Thoracic aorta (tissue), 2 donors: ENCODE measurements at places on chromosomes 12 and 14.

GRCh38 chr14:32744811-32745445 is 193.8 kb upstream of the NPAS3 start:
- no peak for DNase-seq

DNA sequence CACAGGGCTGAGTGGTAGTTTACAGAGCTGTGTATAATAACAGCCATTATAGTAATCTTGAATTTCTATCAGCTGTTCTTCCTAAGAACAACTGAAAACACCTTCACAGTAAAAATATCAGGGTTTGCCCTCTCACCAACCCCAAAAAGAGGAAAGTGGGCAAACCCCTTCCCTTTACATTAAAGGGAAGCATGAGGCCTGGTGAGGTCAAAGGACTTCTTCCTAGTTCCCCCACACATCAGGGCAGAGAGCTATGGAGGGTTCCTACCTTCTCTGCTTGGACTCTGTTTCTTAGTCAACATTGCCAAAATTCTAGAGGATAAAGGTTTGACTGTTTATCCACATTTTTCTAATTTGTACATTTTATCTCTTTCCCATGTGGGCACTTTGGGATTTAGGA is 4.4 kb upstream of the RPAP3 start:
- no peak for DNase-seq

GRCh38 chr12:75825686-75826085 is 205.9 kb downstream of the PHLDA1 start:
- no peak for DNase-seq

DNA sequence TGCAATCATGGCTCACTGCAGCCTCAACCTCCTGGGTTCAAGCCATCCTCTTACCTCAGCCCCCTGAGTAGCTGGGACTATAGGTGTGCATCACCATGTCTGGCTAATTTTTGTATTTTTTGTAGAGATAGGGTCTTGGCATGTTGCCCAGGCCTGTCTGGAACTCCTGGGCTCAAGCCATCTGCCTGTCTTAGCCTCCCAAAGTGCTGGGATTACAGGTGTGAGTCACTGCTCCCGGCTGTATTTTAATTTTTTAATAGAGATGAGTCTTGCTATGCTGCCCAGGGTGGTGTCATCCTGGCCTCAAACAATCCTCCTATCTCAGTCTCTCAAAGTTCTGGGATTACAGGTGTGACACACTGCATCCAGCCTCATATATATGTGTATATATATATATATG is 31.7 kb upstream of the GPRC5A start:
- DNase-seq = no peak

DNA sequence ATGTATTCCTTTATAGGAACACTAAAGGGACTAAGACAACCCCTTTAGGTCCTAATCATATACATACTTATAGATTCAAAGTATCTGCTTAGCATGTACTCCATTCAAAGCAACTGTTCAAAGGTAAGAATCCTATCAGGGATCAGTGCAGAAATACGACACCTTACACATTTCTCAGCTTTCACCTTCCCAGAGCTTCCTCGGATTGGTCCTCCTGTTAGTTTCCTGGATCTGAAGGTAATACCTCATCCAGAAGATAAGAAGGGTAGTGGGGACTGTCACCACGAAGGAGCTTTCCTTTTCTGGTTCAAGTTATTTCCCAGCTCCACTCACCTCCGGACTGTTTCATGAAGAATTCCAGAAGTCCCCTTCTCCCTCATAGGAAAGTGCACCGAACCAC is 38.0 kb downstream of the RCOR1 start:
- DNase-seq = no peak

GRCh38 chr14:75383721-75384120 is 44.1 kb upstream of the JDP2 start:
- DNase-seq = no peak

GRCh38 chr14:100658181-100658886 is 68.4 kb upstream of the DLK1 start:
- DNase-seq = no peak

DNA sequence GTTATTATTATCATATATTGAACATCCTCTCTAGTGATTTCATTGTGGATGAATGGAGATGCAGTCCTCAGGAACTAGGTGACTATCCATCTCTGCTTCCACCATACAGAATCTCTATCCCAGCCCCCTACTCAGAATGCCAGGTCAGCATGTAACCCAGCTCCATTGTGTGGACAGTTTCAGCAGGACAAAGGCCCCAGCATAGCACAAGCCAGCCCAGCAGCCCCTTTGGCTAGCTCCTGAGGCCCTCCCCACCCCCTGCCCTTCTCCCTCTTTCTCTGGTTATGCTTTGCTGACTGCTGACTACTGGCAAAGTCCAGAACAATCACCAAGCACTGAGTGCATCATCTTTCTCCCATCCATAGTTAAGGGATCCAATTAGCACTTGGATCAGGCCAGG is 5.8 kb upstream of the SPRYD4 start:
- DNase-seq = no peak

GRCh38 chr14:93207468-93208308 is 632 bp downstream of the UBR7 start:
- no peak for DNase-seq

GRCh38 chr14:55814064-55814463 is 234.1 kb downstream of the KTN1 start:
- no peak for DNase-seq

- no peak for DNase-seq
Measured at GRCh38 chr12:65570451-65571130, 253.7 kb upstream of the HMGA2 start.

GRCh38 chr14:25756876-25757275 is 706.9 kb upstream of the STXBP6 start:
- no peak for DNase-seq

- no peak for DNase-seq
Measured at GRCh38 chr12:125129591-125130255, 64.5 kb downstream of the AACS start.

DNA sequence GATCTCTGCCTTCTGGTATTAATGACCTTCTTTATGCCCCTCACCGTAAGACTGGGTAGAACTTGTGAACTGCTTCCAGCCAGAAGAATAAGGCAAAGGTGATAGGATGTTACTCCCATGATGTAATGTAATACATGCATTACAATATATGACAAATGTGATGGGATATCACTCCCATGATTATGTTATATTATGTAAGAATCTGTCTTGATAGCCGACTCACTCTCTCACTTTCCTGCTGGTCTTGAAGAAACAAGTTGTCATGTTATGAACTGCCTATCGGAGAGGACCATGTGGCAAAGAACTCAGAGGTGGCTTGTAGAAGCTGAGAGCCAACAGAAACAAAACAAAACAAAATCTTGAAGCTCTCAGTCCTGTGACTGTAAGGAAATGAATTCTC is 30.6 kb upstream of the OSBPL8 start:
- DNase-seq = no peak

- DNase-seq = no peak
Measured at GRCh38 chr12:119959435-119959834, 29.6 kb upstream of the BICDL1 start.

GRCh38 chr14:22471545-22472121 is 117.4 kb downstream of the DAD1 start:
- no peak for DNase-seq

GRCh38 chr14:19947413-19948090 is 16.8 kb downstream of the OR4K1 start:
- DNase-seq = no peak

DNA sequence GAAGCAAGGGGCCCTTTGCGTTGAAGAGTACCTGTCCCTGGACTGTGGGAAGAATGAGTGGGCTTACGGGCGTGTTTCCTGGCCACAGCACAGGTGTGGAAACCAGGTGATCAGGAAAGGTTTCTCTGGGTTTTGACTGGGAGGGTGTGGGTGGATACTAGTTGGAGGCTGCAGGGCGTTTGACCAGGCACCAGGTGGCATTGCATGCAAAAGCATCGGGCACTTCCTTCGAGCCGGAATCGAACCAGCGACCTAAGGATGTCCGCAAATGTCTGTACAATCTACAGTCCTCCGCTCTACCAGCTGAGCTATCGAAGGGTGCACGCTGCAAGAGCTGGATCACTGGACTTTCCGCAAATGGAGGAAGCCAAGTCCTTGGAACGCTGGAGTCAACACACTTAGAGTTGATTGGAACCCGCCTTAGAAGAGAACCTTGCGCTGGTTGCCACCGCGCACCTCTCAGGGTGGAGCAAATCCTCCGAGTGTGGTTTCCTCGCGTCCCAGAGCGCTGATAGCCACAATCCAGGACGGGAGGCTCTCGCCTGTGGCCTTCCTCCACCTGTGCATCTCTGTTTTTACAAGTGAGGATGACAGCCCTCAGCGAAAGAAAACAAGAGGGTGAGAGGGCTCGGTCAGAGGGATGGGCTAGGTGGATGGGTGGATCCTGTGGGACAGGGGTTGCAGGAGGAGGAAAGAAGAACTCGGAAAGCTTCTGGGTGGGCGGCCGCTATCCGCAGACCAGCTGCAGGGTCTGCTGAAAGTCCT is 21.2 kb upstream of the RNASE4 start:
- no peak for DNase-seq

- no peak for DNase-seq
Measured at GRCh38 chr14:27050208-27050607, 452.4 kb upstream of the NOVA1 start.

DNA sequence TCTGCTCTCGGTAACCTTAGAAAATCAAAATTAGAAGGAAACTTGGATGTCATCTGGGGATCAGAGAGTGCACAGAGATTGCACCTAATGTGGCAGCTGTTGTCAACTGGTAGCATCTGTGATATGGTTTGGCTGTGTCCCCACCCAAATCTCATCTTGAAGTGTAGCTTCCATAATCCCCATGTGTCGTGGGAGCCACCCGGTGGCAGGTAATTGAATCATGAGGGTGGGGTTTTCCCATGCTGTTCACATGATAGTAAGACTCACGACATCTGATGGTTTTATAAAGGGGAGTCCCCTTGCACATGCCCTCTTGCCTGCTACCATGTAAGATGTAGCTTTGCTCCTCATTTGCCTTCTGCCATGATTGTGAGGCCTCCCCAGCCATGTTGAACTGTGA is 127.7 kb upstream of the SRRM4 start:
- DNase-seq = no peak

- DNase-seq = no peak
Measured at GRCh38 chr14:71474301-71475265, 457.6 kb upstream of the RGS6 start.

DNA sequence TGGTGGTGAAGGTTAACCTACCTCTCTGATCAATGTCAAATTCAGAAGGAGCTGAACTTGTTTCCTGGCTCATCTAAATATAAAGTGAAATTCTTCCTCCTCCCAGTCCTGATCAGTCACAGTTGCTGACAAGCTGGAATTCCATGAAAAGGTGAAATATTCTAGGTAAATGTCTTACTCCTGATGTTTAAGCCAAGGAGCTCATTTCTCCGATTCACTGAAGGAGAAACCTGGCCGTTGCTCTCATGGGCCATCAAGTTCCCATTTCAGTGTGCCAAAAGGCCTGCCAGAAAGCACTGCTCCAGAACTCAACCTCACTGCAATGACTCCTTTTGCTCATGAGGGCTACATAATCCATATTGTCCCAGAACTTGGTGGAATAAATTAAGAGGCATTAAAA is 707.5 kb downstream of the GALC start:
- no peak for DNase-seq

GRCh38 chr12:131693149-131693548 is 17.7 kb upstream of the SFSWAP start:
- no peak for DNase-seq

- DNase-seq = no peak
Measured at GRCh38 chr12:57836442-57837375, 9.8 kb downstream of the CTDSP2 start.

DNA sequence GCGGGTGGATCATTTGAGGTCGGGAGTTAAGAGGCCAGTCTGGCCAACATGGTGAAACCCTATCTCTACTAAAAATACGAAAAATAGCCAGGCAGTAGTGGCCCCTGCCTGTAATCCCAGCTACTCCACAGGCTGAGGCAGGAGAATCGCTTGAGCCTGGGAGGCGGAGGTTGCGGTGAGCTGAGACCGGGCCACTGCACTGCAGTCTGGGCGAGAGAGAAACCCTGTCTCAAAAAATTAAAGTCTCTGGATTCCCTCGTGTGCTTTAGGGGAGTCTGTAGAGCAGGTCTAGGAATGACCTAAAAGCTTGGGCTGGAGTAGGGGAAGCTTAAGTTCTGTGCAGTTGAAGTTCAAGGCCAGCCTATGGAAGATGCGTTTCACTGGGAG is 697 bp upstream of the TULP3 start:
- no peak for DNase-seq

DNA sequence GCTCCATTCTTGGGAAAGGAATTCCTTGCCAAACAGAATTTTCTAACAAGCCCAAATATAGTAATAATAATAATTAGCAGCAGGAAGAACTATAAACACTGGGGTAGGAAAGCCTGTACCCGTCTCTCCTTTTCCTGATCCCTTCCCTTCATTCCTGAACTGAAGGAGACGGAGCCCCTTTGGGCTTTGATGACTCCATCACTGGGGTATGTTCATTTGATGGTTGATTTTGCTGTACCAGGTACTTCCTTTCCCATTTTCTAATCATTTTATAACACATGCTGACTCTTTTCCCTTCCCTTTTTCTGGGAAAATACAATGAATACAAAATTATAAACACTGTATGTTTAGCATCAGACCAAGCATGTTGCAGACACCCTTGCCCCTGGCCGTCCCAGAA is 3.6 kb upstream of the RCOR1 start:
- no peak for DNase-seq

GRCh38 chr12:6603095-6603567 is 4.0 kb downstream of the CHD4 start:
- peak; percentile 21 for DNase-seq

DNA sequence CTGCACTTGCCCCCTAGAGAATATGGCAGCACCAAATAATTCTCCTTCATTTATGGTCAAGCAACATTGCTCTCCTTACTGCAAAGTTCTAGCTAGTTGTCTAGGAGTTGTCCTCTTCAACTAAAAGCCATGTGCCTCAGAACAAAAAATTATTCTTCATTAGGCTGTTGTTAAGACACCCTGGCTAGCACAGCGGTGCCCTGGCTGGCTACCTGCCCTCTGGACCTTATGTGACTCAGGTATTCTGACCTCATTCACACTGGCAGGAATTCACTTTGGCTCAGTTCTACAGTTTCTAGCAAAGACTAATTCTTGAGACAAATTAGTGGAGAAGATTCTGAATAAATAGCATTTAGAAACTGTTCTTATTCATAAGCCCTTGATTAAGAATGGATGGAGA is 224.4 kb upstream of the KRR1 start:
- no peak for DNase-seq
